ENCODE measurements at places on chromosomes 3 and 15. TPM values are rescaled to one million over a fixed set of nuclear protein-coding genes. Genes with fewer than 3 reads are reported as not detected.

GRCh38 chr15:64621056-64621455 lies 154.3 kb downstream of the RBPMS2 start:
- H3K27ac ChIP-seq: no peak overlapping the region
- H3K4me3 ChIP-seq: no peak overlapping the region
- no peaks in the 10 kb centered on the region for H3K27me3 ChIP-seq

DNA sequence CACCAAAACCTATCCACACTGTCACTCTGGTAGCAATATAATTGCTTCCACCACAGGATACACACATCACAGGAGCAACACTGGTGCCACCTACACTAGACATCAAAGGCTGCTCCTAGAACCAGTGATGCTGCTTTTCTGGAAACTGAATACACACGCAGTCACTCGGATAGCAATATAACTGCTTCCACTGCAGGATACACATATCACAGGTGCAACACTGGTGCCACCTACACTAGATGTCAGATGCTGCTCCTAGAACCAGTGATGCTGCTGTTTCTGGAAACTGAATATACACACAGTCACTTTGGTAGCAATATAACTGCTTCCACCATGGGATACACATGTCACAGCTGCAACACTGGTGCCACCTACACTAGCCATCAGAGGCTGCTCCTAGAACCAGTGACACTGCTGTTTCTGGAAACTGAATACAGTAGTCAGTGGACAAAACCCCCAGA lies 6.9 kb upstream of the TNFSF10 start:
- peaks cover 5% of the 10 kb centered on the region for H3K27me3 ChIP-seq
- H3K27ac ChIP-seq: no peak overlapping the region
- no peaks in the 10 kb centered on the region for H3K36me3 ChIP-seq
- DNase-seq: no peak
- H3K4me3 ChIP-seq: no peak overlapping the region

GRCh38 chr3:152452318-152452717 lies 183.6 kb downstream of the MBNL1 start:
- H3K4me3 ChIP-seq: no peak overlapping the region
- no peak for DNase-seq
- H3K4me1 ChIP-seq: no peaks in the 10 kb centered on the region

GRCh38 chr3:181896605-181897004 lies 184.9 kb downstream of the SOX2 start:
- no peak for DNase-seq
- H3K4me3 ChIP-seq: no peak overlapping the region
- no peaks in the 10 kb centered on the region for H3K36me3 ChIP-seq

DNA sequence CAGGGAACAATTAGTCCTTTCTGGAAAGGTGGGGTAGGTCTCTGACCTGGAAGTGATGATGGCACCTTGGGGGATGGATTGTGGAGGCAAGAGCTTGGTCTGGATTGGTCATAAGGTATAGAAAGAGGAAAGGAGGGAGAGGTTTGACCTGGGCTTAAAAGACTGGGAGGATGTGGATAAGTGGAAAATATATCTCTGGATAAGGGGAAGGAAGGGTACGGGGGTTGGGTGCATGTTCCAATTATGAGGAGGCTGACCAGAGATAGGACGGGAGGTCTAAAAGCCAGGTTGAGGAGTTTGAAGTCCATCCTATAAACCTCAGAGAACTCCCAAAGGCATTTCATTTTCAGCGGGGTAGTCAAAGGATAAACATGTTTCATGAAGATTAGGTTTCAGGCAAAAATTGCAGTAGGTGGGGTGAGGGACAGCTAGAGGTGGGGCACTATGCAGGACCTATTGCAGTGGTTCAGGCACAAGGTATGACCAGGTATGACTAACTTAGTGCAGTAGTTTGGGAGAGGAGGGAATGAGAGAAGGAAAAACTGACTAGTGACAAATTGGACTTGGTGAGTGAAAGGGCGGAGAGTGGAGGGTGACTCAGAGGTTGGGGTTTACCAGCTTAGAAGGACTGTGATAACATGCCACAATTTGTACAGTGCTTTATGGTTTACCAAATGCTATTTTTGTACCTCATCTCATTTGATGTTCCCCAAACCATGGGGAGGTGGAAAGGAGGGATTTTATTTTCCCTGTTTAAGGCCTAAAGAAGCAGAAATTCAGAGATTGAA lies 10.7 kb downstream of the PDE8A start:
- no peak overlapping the region for H3K27ac ChIP-seq
- H3K27me3 ChIP-seq: no peaks in the 10 kb centered on the region
- H3K4me3 ChIP-seq: no peak overlapping the region
- peaks cover 10% of the 10 kb centered on the region for H3K4me1 ChIP-seq

- no peaks in the 10 kb centered on the region for H3K36me3 ChIP-seq
- no peak overlapping the region for H3K4me3 ChIP-seq
- H3K4me1 ChIP-seq: no peaks in the 10 kb centered on the region
Observed at GRCh38 chr3:46372492-46373359, 2.0 kb downstream of the CCR5 start.

GRCh38 chr15:70210076-70210475 lies 112.4 kb upstream of the TLE3 start:
- no peaks in the 10 kb centered on the region for H3K4me1 ChIP-seq
- H3K27ac ChIP-seq: no peak overlapping the region
- H3K27me3 ChIP-seq: peaks cover 25% of the 10 kb centered on the region
- no peak overlapping the region for H3K4me3 ChIP-seq
- no peak for DNase-seq

The GHSR gene
- not detected for total RNA-seq

Data from osteoblast (primary cell).